Stimulated activated CD8-positive, alpha-beta memory T cell treated with anti-CD3 and anti-CD28 coated beads, Interleukin-4, amount 100 ng/mL, for 24 hours (primary cell): ENCODE measurements at places on chromosomes 11 and 22.

- DNase-seq = no peak
These were observed 80.6 kb downstream of the CCDC83 start for GRCh38 chr11:85935751-85936150.

DNA sequence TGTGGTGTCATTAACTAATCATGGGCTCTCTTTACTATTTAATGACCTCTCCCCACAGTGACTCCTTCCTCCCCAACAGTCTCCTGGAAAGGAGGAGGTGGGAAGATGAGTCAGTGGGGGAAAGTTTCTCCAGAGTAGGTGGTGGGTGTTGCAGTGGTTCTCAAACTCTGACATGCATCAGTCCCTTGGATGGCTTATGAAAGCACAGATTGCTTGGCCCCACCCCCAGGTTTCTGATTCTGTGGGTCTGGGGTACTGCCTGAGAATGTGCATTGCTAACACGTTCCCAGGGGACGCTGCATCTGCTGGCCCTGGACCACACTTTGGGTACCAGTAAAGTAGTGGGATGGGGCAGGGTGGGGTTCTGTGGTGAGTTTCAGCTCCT lies 9.8 kb downstream of the CD82 start:
- no peak for DNase-seq

DNA sequence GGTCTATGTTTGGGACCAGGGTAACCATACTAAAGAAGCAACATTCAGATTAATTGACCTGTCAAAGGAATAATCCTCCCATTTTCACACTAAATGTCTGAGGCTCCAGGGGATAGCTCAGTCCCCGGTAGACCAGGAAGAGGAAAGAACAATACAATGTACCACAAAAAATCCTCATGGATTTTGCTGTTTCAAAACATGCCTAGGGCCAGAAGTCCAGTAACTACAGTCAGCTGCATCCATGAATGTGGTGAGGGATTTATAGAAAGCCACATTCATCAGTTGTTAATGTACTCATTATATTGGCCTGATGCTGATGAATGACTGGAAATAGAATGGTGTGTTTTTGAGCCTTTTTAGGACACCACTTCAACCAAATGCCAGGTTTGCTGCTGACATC lies 6.9 kb upstream of the ETS1 start:
- no peak for DNase-seq

DNA sequence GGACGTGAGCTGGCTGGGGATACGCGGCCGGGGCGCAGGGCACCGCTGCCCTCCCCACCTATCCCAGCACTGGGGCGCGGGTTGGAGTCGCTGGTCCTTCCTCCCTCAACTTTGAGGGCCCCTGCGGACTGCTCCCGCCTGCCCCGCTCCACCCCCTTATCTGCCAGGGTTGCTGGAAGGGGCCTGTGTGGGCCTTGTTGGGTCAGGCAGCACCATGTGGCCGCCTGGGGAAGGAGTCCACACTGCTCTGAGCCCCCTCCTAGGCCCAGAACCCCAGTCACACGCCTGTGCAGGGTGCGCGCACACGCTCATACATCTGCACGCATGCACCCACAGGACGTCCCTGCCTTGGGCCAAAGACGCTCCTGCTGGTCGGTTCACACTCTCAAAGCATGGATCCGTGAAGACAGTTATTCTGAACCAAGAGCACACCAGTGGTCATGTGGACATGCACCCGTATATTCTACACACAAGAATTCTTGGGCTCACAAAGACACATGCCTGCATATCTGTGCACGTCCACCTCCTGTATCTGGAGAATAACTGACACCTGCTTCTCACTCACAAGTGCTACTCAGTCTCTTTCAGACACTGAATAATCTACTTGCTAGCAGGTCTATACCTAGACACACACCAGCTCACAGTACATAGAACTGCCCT lies 710 bp downstream of the TUB start:
- DNase-seq = no peak

- no peak for DNase-seq
These were observed 640 bp upstream of the KCNA4 start for GRCh38 chr11:30017445-30017895.

GRCh38 chr11:117840881-117841550 lies 16.5 kb upstream of the FXYD2 start:
- no peak for DNase-seq

- DNase-seq = no peak
These were observed 292.0 kb downstream of the TBC1D22A start for GRCh38 chr22:47054231-47055072.

GRCh38 chr11:71935338-71935925 lies 6.6 kb downstream of the RNF121 start:
- DNase-seq = no peak

DNA sequence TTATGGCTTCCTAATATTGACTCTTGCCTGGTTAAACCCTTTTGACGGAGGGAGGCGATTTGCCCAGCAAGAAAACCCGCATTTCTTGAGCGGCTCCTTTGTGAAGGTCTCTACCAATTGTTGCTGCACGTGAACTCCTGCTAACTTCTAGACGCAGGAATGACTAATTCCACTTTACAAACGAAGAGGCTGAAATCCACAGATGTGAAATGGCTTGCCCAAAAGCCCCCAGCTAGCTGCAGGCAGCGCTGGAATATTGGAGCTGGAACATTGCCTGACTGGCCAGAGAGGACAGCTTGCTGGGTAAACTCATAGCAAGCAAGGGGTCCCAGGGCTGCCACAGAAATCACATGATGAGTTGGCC lies 542 bp downstream of the GCAT start:
- DNase-seq = no peak

- DNase-seq = no peak
These were observed 37.0 kb upstream of the PPARA start for GRCh38 chr22:46113110-46113909.

GRCh38 chr11:113475160-113475761 lies at the start of gene DRD2:
Gene DRD2 (minus strand): TSS chr11:113475398. CDS start chr11:113424651, 50,747 bp downstream.
- DNase-seq = no peak

DNA sequence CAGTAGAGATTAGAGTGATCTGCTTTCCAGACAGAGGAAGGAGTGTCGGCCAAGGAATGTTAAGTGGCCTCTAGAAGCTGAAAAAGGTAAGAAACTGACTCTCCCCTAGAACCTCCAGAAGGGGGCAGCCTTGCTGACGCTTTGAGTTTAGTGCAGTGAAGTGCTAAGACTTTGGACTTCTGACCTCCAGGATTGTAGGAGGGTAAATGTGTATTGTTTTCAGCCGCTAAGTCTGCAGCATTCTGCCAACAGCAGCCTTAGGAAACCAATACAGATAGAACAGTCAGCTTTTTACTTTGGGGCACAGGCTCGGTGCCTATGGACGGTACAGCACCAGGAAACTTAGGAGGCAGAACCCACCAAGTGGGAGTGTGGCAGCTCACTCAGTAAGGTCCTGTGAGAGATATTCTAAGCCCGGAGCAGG lies 3.6 kb upstream of the TBC1D22A start:
- DNase-seq = peak; percentile 31

GRCh38 chr11:44519989-44520737 lies 45.3 kb upstream of the CD82 start:
- DNase-seq = no peak

DNA sequence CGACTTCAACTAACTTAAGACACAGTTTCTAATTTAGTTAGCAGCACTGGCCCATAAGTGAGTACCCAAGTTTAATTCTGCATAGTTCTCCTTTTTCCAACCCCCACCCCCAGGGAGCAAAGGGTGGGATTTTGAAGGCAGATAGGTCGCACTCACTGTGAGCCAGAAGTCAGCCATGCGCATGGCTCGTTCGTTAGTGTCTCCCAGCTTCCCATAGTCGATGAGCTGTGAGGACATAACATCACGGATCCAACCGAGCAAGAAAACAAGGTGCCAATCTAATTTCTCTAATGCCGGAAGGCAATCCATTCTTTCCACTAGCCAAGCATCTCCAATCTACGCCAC lies 577 bp downstream of the MRPL17 start:
- no peak for DNase-seq

DNA sequence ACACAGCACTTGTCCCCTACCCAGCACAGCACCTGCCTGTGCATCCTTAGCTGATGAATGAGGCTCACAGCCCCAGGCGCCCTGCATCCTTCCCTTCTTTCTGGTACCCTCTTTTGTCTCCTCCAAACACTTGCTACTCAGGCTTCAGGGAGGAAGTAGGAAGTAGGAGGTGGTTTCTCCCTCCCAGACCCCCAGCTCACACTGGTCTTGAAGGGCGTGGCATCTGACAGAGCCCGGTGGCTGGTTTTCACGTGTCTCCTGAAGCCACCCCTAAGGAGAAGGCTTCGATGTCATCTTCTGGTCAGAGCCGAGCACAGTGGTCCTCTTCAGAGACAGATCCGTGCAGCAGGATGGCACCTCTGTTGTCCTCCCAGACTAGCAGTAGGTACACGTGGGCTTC lies 109.8 kb downstream of the PTPRJ start:
- no peak for DNase-seq

DNA sequence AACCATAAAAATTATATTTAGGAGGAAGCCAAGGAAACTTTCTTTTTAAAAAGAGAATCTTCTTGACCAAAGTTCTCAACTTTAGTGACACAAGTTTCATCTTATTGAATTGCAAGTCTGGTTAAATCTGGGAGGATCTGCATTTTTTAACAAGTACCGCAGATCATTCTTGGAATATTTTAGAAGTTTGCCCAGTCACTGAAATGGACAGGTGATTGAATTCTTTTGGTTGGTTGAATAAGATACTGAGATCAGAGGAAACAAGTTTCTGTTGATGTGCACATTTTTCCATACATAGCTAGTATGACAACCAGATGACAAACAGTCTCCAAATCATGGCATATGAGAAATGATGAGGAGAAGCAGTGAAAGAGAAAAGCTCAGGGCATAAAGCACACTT lies 50.2 kb downstream of the SLN start:
- DNase-seq = no peak

- DNase-seq = no peak
These were observed 941 bp downstream of the CLCF1 start for GRCh38 chr11:67372321-67372992.

- no peak for DNase-seq
These were observed 340.9 kb downstream of the LRRC4C start for GRCh38 chr11:41118521-41118920.

DNA sequence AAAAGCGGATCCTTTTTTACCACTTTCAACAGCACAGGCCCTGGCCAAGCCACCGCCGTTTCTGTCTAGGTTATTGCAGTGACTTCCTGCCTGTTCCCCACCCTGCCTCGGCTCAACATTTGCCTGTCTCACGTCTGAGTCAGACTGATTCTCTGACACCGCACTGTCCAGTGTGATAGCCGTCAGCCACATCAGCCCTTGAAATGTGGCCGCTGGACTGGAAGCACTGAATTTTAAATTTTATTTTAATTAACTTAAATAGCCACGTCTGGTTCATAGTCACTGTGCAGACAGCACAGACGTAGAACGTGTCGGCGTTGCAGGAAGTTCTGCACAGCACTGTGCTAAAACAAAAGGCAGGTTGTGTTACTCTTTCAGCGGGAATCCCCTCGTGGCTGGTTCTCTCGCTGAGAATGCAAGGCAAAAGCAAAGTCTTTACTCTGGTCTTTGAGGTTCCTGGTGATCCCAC lies 56.3 kb upstream of the ADSL start:
- peak; percentile 44 for DNase-seq

- DNase-seq = no peak
These were observed 20.9 kb downstream of the SVIP start for GRCh38 chr11:22808571-22809197.

DNA sequence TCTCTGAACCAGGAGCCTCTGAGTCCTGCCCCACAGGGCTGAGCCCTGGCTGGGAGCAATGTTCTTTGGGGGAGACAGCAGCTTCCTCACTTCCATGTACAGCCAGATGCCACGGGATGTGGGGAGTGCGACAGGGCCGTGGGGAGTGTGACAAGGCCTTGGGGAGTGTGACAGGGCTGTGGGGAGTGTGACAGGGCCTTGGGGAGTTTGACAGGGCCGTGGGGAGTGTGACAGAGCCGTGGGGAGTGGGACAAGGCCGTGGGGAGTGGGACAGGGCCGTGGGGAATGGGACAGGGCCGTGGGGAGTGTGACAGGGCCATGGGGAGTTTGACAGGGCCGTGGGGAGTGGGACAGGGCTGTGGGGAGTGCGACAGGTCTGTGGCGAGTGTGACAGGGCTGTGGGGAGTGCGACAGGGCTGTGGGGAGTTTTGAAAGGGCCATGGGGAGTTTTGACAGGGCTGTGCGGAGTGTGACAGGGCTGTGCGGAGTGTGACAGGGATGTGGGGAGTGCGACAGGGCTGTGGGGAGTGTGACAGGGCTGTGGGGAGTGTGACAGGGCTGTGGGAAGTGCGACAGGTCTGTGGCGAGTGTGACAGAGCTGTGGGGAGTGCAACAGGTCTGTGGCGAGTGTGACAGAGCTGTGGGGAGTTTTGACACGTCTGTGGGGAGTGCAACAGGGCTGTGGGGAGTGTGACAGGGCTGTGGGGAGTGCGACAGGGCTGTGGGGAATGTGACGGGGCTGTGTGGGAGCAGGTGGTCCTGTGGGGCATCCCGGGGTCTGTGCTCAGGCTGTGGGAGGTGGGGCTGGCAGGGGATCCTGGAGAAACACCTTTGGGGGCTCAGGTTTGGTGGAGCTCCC lies 6.6 kb upstream of the KRTAP5-6 start:
- DNase-seq = no peak

GRCh38 chr22:43482318-43482625 lies 70.5 kb downstream of the MPPED1 start:
- DNase-seq = no peak

GRCh38 chr11:66428933-66429332 lies 8.1 kb downstream of the NPAS4 start:
- DNase-seq = no peak

DNA sequence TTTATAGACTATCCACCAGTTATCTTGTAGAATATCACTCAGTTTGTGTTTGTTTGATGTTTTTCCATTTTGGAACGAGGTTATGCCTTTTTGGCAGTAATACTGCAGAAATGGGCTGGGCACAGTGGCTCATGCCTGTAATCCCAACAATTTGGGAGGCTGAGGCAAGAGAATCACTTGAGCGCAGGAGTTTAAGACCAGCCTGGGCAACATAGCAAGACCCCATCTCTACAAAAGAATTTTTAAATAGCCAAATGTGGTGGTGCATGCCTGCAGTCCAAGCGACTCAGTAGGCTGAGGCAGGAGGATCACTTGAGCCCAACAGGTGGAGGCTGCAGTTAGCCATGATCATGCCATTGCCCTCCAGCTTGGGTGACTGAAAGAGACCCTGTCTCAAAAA lies 22.8 kb upstream of the B4GALNT4 start:
- DNase-seq = no peak

- no peak for DNase-seq
These were observed 181.2 kb downstream of the CSNK2A3 start for GRCh38 chr11:11171854-11172253.

DNA sequence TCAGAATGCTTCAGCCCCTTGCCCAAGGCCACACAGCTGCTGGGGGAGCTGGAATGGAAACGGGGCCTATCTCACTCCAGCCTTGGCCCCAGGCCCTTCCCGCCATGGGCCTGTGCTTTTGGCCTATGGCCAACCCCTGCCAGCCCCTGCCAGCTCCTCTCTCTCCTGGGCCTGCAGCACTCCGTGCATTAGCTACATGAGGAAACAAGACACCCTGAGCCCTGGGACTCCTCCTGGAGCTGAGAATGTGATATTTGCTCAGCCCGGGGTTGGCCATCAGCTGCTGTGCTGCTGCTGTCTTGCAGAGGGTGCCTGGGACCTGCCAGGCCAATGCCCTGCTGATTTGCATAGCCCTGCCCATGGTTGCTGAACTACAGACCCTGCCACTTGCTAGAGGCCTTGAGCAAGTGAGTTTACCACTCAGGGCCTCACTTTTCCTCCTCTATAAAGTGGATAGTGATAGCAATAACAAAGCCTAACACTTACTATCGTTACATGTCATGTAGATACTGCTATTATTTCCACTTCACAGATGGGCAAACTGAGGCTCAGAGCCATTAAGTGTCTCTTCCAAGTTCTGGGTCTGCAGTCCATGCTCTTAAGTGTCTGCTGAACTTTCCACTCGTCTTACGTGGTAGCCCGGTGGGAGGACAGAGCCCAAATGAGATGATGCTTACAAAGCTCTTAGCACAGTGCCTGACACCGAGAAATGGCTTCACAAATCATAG lies 99.6 kb downstream of the KIAA1671 start:
- DNase-seq = no peak
